Cerebellum (tissue), 4 donors: ENCODE measurements at places on chromosomes 7 and 10.

GRCh38 chr10:23412223-23412622, 26.7 kb upstream of the OTUD1 start:
- no peak for DNase-seq

DNA sequence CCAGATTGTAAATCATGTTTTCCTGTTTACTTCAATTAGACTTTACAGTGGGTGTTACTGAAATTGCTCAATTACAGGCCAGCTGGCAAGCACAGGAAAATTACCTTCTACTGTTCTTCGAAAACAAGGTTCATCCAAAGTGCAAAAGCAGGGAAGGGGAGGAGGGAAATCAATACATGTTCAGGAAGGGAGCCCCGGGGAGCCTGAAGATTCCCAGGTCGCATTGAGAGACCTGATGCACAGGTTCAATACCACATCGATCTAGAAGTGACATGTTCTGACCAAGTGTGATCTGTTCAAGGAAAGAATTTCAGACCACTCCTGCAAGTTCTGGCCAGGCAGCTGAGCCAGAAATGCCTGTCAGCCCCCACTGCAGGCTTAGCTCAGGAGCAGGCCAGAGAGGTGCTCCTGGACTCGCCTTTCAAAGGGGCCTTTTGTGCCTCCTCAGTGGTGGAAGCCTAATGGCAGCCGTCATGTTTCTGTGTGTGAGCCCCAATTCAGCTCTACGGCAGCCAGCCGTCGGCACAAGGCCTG, 35.9 kb downstream of the FAM53B start:
- no peak for DNase-seq

GRCh38 chr7:5212633-5213285, 22.7 kb downstream of the WIPI2 start:
- DNase-seq = no peak

- no peak for DNase-seq
Measured at GRCh38 chr7:13179011-13179582, 491.7 kb downstream of the ARL4A start.

GRCh38 chr7:41000042-41000441, 702.8 kb downstream of the INHBA start:
- DNase-seq = no peak

DNA sequence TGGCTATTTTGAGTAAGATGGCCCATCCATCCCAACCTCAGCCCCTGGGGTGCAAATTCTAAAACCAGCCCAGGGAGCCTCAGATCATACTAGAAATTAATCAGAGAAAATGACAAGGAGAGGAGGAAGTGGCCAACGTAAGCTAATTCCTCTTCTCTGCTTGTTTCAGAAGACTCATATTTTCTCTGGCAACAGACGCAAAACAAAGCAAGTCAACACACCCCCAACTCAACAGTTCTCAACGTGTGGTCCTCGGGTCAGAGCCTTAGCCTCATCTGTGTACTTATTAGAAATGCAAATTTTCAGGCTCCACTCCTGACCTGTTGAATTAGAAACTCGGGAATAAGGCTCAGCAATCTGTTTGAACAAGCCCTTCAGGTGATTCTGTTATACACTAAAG, 413.9 kb upstream of the AUTS2 start:
- no peak for DNase-seq

GRCh38 chr10:63588436-63589167, 67.4 kb downstream of the REEP3 start:
- peak; percentile 37 for DNase-seq

GRCh38 chr10:48894911-48895802, 44.5 kb downstream of the LRRC18 start:
- DNase-seq = no peak

DNA sequence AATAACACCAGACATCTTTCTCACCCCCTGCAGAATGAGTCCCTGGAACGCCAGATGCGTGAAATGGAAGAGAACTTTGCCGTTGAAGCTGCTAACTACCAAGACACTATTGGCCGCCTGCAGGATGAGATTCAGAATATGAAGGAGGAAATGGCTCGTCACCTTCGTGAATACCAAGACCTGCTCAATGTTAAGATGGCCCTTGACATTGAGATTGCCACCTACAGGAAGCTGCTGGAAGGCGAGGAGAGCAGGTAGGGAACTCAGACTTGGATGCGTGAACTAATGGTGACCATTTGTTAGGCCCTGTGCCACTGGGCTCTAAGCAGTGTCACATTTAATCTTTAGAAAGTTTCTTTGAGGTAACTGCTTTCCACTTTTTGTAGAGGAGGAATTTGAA, 7.1 kb downstream of the VIM start:
- no peak for DNase-seq

DNA sequence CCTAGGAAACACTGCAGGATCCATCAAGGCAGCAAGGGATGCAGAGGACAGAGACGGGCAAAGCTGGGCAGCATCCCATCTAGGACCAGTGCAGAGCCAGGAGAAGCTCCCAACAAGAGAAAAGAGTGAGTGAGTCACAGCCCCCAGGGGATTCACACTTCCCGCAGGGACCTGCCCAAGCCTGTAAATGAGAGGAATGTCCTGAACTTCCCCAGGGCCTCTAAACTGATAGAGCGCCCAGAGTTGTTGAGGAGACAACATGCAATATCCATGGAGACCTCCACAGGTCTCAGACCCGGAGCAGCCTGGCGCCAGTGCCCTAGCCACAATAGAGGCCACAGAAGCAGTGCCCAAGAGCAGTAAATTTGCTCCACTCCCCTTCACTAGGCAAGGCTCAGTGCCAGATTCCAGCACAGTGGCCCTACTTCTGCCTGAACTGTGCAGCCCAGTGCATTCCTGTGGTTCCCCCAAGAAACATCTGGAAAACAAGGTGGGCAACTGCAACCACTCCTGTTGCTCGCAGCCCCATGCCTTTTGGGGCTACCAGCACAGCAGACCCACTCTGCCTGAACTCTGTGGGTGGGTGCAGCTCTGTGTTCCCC, 567.5 kb downstream of the POM121L12 start:
- DNase-seq = no peak

DNA sequence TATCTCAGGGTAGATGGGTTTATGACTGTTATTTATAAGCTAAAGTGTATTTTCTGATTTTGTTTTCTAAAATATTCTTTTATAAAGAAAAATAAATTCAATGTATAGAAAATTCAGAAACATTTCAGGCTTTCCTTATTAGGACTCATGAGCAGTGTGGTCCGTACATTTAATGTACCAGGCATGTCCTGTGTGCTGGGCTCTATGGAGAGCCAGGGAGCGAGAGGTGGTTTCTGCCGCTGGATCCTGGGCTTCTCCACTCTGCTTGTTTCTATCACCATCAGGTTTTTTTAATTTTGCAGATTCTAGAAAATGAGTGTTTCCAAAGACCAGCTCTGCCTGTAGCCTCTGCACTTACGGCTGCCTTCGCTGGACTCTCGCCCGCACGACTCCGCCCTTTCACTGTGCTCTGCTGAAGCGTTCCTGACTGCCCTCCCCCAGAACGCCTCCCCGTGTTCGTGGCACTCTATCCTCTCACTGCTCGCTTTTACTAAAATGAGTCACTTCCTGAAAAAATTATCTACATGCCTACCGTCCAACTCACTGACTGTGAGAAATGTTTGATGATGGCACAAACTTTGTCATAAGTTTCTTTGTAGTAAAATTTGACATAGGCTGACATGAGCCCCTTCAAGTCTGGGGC, 188.5 kb downstream of the ZMYND11 start:
- DNase-seq = no peak

GRCh38 chr10:35133586-35133985, 6.9 kb downstream of the CREM start:
- no peak for DNase-seq

- no peak for DNase-seq
Measured at GRCh38 chr10:27743012-27743876, 2.4 kb downstream of the MKX start.

- DNase-seq = peak; percentile 63
Measured at GRCh38 chr10:124911124-124912067, 30.5 kb upstream of the ZRANB1 start.

GRCh38 chr10:24457661-24458318, 248.9 kb downstream of the KIAA1217 start:
- no peak for DNase-seq

- DNase-seq = no peak
Measured at GRCh38 chr10:73971636-73972354, 26.1 kb upstream of the VCL start.

DNA sequence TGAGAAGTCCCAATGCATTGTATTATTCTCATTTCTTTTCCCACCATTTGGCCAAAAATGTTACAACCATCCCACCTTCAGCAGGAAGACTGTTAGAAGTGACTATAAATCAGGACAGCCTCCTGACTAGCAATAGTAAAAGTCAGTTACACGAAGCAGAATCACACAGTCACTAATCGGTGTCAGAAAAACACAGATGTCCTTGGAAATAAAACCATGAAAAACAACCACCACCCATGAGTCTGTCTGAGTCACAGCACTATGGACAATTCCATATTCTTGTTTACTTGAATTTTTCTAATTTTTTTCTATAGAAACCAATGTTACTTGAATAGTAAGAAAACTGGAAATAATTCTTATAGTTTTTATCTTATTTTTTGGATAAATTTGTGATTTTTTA, 81.9 kb upstream of the FRMD4A start:
- DNase-seq = no peak

- DNase-seq = no peak
Measured at GRCh38 chr7:105267244-105267643, 121.5 kb downstream of the SRPK2 start.

DNA sequence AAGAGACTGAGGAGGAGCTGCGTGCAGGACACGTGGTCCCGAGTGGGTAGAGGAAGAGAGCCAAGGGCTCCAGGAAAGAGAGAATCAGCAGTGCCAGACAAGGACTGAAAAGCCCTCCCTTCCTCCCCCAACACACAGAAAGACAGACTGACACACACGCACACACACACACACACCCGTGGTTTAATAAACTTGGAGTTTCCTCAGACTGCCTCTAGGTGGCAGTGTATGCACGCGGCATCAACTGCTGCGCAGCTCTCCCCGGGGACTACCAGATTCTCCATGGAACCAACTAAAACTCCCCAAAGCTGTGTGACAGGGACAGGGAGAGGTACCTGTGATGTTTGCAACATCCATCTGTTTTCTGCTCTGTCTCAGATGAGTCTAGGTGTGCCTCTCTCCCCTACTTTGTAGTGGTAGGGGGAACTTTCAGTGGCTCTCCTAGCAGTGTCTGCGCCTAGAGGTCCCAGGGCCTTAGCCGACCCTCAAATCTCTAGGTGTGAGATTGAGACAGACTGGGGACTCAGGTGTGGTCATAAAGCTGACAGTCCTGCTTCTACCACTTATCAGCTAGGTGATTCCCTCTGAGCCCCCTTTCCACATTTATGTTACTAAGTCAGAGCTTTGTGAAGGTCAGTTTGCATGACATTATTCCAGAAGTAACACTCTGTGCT, 9.3 kb upstream of the TSPAN14 start:
- peak; percentile 41 for DNase-seq

DNA sequence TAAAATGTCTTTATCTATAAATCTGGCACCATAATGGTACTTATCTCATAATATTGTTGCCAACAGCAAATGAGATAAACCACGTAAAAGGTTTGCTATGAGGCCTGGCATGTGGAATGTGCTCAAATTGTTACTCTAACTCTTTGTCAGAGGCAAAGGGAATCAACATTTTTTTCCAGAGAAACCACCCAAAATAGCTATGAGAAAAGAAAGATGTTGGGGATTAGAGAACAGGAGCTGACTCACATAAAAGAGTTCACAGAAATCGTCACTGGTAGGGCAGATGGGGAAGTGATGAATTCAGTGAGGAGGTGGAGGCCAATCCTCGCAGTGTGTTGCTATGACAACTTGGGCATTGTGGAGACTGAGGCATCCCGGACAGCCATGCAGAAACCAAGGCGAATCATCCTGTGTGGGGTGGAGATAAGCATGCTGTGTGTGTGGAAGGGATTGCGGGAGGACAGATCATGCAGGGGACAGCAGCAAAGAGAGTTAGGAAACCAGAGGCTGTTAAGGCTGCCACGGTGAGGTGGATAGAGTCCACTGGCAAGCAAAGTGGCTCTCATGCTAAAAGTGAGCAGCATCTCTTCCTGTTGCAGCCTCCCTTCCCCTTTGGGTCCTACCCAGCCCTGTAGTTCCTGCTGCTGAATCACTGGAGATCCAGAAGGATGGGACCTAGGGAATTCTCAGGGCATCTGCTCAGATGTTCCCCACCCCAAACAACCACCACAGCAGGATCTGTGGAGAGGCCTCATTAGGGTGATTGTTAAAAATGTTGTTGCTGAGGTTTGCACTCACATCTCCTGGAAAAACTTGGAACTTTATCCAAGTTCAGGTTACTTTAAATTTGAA, 103.9 kb downstream of the CUBN start:
- DNase-seq = no peak

GRCh38 chr7:32178677-32179366, 108.6 kb upstream of the PDE1C start:
- no peak for DNase-seq

- DNase-seq = no peak
Measured at GRCh38 chr7:49325571-49325970, 401.2 kb downstream of the CDC14C start.

DNA sequence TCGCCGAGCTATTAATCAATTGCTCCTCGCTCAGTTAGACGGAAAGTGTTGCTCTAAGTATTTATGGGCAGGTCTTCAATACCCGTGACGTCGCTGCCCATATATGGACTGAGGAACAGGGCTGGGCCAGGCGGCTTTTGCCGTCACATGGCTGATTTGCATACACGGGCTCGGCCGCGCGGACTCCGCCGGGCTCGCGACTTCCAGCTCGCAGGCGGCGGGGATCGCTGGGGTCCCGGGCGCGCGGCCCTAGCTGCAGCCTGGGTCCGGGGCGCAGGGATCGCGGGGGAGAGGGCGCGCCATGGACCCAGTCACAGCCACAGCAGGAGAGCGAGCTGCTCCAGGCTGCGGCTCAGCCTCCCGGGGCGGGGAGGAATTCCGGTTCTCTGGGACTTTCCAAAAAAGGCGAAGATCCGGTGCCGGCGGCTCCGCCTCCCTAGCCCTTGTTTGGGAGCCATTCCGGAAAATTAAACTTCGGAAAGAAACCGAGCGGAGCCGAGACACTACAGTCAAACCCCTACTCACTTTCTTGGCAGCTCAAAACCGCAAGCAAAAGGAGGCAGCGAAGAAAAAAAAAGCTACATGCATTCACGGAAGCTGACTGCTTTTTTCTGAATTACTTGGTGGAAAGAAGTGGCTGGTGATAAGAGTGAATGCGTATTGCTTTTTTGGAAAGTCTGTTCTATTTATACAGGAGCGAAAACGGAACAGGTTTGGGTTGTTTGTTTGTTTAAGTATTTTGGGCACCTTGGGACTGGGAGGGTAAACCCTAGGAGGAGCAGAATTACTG, at the start of gene EGR2:
TSS of gene EGR2 (minus strand) at position 36 of the 790 bp plus-strand sequence. CDS start 337 bp downstream, outside the sequence.
- DNase-seq = peak; percentile 93

DNA sequence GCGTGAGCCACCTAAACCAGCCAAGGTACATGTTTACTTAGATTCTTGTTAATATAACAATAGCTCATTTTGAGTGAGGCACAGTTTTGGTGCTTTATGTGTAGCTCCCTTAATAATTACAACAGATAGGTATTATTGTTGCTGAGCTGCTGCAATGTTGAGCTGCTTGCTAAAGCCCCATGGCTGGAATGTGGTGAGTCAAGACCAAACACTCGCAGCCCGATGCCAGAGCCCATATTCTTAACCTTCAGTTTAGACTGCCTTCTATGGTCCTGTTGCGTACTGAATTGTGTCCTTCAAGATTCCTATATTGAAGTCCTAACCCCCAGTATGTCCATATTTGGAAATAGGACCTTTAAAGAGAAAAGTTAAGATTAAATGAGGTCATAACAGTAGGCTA, 407.1 kb downstream of the NEBL start:
- DNase-seq = no peak
